Activated T-helper 1 cell treated with anti-CD3 and anti-CD28 coated beads, Interleukin-2, amount 50 U/mL, for 16 hours (primary cell): ENCODE measurements at places on chromosomes 16 and 17.
A peak's percentile ranks its signal among the peaks of the same experiment; 100 is the strongest.

DNA sequence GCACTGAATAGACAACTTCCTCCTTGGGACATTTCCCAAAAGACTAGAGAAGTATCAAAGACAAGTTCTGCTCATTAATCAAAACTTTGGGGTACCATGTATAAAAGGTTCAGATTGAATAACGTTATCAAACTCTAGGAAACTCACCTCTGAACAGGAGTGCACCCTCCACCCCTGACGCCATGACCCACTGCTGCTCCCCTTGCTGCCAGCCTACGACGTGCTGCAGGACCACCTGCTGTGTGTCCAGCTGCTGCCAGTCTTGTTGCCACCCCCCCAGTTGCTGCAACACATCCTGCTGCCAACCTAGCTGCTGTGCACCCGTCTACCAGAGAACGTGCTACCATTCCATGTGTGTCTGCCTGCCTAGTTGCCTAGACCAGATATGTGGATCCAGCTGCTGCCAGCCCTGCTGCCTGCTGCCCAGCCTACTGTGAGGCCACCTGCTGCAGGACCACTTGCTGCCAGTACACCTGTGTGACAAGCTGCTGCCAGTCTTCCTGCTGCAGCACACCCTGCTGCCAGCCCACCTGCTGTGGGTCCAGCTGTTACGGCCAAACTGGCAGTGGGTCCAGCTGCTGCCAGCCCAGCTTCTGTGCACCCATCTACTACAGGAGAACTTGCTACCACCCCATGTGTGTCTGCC is 13.8 kb upstream of the KRTAP9-2 start:
- no peak for DNase-seq

GRCh38 chr16:68642436-68643101 is 2.5 kb upstream of the CDH3 start:
- DNase-seq = no peak

GRCh38 chr17:19728084-19728495 is 11.7 kb upstream of the SLC47A2 start:
- no peak for DNase-seq

DNA sequence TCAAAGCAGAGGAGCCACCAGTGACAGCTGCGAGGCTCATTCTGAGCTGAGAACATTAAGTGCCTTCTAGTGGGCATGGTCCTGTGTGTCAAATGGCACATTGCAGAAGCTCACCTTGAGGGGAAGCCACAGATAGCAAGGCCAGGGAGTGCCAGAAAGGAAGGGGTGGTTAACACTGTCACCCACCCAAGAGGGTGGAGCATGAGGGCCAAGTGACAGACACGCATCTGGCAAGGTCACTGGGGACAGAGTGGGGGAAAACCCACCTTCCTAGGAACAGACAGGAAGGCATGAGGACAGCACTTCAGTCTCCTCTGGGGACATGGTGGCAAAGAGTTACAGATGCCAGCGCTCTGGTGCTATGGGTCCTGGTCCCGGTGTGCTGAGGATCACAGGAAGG is 22.1 kb downstream of the NUBP1 start:
- no peak for DNase-seq

DNA sequence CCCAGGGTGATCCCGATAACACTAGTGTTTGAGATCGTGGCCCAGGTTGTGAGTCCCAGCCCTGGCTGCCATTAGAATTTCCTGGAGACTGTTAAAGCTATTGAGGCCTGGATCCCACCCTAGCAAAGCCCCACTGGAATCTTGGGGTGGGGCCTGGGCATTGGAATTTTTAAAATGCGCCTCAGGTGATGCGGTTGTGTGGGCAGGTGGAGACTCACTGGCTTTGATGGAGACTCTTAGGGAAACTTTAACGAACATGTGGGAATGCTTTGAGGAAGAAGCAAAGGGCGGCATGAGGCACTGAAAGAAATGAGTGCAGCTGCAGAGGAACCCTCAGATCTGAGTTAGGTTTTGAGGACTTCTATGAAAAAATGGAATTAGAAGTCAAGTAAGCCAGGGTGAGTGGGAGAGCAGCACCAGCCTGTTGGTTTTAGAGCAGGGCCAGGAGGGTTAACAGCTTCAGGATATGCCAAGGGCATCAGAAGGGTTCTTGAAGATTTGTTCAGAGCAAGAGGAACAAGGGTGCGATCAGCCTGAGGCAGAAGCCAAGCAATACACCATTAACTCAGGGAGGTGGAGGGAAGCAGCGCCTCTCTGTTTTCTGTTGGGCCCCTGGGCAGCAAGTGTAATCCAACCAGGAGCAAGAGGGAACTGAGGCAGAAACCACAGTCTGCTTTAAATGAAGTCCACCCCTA is 42.5 kb downstream of the KSR1 start:
- DNase-seq = no peak

- DNase-seq = no peak
Observed at GRCh38 chr16:31451681-31452351, 7.5 kb upstream of the ARMC5 start.

- no peak for DNase-seq
Observed at GRCh38 chr17:10899281-10899680, 61.4 kb upstream of the PIRT start.

- no peak for DNase-seq
Observed at GRCh38 chr17:269616-270514, 82.7 kb downstream of the RPH3AL start.

DNA sequence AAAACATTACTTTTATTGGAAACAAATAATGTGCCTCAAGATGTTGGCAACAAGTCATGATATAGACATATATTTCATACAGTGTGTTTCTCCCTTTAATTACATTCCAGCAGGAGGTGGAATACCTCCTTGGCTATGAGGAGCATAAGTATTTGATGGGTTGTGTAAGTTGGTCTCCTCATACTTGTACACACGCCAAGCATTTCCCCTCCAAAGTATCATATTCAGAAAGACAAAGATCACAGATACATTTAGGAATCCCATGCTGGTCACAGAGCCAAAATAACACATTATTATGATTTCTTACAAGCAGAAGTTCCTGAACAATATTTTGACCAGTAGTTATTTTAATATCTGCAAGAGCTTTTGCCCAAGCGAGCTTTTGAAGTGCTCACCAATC is 57.8 kb downstream of the WSB1 start:
- no peak for DNase-seq

GRCh38 chr17:51445946-51446345 is 185.6 kb downstream of the UTP18 start:
- DNase-seq = no peak

DNA sequence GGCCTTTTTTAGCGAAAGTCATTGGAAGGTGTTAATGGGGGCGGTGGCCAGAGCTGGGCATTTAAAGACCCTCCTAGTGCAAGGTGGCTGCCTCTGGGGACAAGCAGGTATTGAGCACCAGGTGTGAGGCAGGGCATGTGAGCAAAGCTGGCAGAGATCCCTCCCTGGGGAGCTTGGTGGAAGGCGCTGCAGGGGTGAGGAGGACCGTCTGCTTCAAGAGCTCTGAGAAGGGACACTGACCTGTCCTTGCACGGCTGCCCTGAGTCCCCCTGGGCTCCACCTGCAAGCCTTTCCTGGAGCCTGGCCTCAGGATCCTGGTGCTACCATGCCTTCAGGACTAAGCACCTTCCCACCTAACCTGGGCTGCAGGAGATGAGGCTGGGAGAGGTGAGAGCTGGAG is 127.0 kb upstream of the CIBAR2 start:
- DNase-seq = no peak

DNA sequence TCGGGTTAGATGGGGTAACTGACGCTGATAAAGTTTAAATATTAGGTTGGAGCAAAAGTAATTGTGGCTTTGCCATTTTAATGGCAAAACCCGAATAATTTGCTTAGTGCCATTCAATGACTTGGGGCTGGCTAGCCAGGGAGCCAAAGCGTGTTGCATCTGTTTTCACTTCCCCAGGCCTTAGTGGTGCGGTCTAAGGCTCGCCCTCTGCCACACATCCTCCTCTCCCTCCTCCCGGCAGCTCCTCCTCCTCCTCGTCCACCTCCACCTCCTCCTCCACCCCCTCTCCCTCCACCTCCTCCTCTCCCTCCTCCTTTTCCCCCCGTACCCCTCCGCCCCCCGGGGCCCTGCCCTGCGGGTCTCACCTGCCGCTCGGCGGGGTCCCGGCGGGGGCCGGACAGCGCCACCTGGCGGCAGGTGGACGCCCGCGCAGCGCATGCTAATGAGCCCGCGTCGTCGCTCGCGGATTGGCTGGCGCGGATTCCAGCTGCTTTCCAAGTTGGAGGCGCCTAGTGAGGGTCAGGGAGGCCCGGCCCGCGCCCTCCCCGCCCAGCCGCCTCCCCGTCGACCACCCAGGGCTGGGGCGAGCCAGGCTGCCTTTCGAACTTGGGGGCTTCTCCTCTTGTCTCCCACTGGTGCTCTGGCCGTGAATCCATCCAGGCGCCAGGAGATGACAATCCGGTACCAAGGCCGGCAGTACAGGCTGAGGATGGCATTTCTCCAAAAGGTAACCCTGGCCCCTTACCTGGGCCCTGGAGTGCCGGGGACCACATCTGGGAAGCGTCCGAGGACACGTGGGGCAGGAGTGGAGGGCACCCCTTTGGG is 36.6 kb upstream of the RGS9 start:
- peak; percentile 59 for DNase-seq

DNA sequence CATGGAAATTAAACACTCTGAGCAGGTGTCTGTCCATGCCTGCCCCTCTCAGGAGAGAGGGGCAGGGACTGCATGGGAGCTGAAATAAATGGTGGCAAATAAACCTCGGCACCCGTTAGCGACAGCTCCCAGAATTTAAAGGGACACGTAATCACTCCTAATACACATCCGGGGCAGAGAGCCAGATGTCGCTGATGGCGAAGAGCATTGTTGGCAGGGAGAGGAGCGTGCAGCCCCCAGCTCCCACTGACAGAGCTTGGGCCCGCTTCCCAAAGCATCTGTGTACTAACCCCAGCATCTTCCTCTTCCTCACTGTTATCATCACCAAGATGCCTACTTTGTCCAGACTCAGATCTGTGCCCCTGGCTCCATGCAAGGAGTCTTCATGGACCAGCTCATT is 85.8 kb downstream of the IRX5 start:
- DNase-seq = no peak

DNA sequence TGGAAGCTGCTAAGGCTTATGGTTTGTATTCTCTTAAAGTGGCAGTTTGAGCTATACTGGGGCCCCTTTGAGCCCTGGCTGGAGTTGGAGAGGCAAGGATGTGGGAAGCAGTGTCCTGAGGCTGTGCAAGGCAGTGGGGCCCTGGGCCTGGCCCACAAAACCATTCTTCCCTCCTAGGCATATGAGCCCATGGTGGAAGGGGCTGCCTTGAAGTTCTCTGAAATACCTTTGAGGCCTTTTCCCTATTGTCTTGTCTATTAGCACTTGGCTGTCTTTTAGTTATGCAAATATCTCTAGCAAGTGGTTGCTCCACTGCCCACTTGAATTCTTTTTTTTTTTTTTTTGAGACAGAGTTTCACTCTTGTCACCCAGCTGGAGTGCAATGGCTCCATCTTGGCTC is 119.2 kb downstream of the PCTP start:
- DNase-seq = no peak

DNA sequence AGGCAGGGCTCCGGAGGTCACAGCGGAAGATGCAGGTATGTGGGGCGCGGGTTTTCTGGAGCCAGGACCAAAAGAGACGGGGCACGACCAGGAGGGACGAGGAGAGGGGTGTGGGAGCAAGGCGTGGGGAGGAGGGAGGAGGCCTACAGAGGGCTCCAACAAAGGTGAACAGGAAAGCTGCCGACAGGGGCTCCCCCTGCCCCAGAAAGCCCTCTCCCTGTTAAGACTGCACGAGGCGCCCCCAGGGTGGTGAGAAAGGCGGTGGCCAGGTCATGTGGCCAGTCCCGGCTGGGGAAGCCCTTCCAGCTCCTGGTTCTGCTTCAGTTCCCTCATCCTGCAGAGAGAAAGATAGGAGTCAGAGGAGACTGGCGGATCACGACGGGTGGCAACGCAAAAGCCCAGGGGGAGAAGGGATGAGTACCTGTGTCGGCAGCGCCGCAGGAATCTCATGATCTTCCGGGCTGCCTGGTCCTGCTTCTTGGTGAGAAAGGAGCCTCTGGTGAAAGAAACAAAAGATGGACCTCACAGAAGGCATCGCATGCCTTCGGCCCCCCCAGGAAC is 949 bp upstream of the SPAG7 start:
- DNase-seq = no peak
